ENCODE measurements at places on chromosomes 3 and 15. TPM values are rescaled to one million over a fixed set of nuclear protein-coding genes. Genes with fewer than 3 reads are reported as not detected.

The SI gene
- total RNA-seq: not detected

The POLQ gene
- total RNA-seq: 10.1 TPM

The FMN1 gene
- total RNA-seq: 9.2 TPM

The LYZL4 gene
- total RNA-seq: not detected

The SLC22A13 gene
- total RNA-seq: 0.45 TPM

The USP4 gene
- total RNA-seq: 28.9 TPM

The GANC gene
- total RNA-seq: 32.5 TPM

The SPTBN5 gene
- 0.57 TPM for total RNA-seq

The MCF2L2 gene
- total RNA-seq: not detected

The NEDD4 gene
- total RNA-seq: 34.3 TPM

The NISCH gene
- 90.8 TPM for total RNA-seq

The GABRR3 gene
- total RNA-seq: not detected

The TIMP4 gene
- 12.3 TPM for total RNA-seq

The MYL3 gene
- not detected for total RNA-seq

The MPI gene
- total RNA-seq: 39.7 TPM

The CMTM7 gene
- total RNA-seq: 10.1 TPM

The MST1R gene
- total RNA-seq: 1.3 TPM

The CPEB1 gene
- 40.9 TPM for total RNA-seq

The USP13 gene
- 14.4 TPM for total RNA-seq

The GRAMD2A gene
- 0.63 TPM for total RNA-seq

The STIMATE gene
- total RNA-seq: 7.8 TPM

The LEKR1 gene
- 0.81 TPM for total RNA-seq

The ZNF501 gene
- total RNA-seq: 13.1 TPM
